ENCODE measurements at places on chromosomes 4 and X. TPM values are rescaled to one million over a fixed set of nuclear protein-coding genes. Genes with fewer than 3 reads are reported as not detected.

Gene PNMA6F
- not detected for total RNA-seq

GRCh38 chr4:40952217-40952616, 202.5 kb downstream of the NSUN7 start:
- DNase-seq: no peak

DNA sequence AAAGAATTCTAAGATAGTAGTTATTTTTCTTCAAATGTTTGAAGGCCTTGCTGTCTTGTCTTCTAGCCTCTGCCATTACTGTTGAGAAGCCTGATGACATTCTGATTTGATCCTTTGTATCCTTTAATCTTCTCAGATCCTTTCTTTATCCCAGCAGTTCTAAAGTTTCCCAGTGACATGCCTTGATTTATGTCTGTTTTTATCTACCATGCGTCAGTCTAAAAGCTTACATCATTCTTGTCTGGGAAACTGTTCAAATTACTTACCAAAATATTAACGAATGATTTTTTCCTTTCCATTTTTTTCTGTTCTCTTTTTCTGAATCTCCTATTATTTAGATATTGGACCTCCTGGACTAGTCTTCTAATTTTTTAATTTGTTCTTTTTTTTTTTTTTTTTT, 78.3 kb upstream of the HELT start:
- DNase-seq: no peak

DNA sequence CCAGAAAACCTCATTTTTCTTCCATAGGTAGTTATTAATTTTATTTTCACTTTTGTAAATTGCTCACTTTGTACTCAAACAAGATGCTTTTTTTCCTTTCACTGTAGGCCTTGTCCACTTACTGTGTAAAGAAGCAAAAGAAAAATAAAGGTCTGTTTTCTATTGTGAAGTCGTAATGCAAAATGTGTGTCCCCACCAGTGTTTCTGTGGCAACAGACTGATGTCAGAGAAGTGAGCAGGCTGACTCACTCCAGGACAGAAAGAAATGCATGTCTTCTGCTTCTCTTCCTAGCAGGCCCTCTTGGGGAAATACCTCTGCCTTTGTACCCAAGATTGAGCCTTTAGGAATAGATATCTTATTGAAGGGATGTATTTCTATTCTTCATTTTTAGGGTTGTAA, 30.3 kb downstream of the INPP4B start:
- DNase-seq: peak; percentile 27

GRCh38 chr4:2361366-2362265, 56.8 kb downstream of the ZFYVE28 start:
- no peak for DNase-seq
